H54 (cell line): ENCODE measurements at places on chromosomes 7 and 10.

GRCh38 chr7:4831723-4832495, 29.9 kb downstream of the PAPOLB start:
- no peak for DNase-seq

DNA sequence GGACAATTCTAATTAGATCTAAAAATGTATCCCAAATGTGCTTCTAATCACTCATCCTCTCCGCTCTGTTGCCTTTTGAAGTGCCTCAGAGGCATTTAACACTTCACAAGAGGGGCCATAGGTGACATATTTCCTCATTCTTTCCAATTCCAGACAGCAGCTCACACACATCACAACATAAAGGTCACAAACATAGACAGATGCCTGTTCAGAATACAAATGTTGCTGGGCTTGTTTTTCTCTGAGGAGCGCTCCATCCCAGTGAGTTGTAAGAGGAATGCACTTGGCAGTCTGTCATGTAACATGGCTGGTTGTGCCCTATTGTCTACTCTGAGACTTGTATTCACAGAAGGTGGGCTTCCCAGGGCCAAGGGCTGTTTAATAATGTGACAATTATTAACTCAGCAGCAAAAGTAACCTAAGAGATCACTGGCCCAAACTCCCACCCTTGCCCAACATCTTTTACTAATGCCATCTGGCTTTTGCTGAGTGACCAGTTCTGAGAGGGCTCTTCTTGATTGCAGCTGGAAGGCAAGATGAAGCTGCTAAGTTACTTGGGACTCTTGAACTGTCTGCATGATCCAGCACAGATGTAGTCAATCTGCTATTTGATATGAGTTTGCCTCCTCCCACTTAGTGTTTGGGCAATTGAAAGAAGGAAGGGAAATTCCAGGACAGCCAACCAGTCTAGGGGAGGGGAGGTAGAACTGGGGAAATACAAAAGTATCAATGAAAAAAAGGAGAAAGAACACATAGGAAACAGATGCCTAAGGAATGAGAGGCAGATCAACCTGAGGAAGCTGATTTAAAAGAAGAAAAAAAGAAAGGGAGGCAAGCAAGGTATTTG, 13.6 kb downstream of the PON2 start:
- DNase-seq = no peak

DNA sequence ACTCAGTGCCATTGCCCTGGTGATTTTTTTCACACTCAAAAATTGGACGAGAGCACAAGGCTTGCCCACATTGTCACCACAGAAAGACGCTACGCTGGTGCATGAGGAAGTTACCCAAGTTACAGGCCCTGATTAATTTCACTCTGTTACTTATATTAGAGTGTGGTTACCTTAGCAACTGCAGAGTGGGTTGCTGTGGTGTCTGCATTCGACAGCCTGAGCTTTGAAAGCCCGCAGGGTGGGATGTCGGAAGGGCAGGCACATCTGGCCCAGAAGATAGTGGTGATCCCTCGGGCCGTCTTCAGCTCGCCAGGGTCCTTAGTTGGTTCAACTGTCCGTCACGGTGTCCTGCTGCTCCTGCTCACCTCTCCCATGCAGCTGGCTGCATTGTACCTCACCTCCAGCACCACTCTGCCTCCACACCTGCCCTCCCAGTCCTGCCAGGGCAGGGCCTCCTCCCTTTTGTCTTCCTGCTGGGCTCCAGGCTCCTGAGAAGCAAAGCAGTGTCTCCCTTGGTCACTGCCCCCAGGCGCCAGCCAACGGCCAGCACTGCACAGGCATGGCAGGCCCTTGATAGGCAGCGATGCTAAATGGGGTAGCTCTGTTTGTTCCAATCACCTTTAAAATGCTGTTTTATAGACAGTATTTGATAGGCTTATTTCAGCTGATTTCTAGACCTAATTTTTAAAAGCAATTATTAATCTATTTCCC, 167.2 kb downstream of the EBF3 start:
- no peak for DNase-seq

DNA sequence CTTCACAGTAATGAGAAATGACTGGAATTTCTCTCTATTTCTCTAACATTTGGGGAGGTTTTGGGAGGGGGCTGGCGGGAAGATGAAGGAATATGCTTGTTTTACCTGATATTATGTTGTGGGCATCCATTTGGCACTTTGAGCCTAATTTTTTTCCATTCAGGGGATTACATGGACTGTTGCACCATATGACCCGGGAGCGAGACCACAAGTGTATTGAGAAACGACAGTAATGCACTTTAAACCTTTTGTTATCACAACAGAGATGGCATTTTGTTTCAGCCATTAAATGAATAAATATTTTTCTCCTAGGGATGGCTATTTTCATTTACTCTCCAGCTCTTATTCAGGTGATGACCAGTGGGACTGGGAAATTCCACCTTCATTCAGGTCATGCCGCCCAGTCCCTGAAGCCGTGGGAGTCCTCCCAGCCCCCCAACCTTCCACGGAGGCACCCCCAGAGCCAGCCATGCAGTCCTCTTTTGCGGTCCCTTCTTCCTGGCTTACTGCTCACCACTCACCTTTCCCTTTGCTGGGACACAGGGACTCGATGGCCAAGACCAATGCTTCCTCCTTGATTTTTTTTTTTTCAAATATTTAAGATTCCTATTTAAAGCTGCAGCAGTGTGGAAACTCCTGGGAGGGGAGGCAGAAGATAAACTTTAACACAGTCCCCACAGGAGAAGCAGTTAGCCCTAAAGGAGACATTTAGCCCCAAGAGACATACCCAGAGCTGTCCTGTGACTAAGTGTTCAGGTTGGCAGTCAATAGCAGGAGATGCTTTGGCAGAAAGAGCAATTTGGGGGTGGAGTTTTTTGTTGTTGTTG, 190.9 kb upstream of the YAE1 start:
- no peak for DNase-seq

DNA sequence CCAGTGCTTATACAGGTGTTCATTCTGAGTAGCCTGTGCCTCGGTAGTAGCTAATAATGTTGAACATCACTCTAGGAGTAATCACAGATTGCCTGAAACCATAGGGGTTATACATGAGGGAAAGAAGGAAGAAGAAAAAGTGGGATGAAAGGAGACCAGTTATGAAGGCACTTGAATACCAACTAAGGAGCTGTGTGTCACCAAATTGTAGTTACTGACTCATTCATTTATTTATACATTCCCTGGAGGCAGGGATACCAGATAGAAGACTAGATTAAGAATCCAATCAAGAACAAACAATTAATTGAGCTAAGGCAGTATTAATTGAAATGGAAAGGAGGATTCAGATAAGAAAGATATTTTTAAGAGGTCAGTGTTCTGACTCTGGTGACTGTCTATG, 129.6 kb upstream of the PRPS1L1 start:
- DNase-seq = no peak

- no peak for DNase-seq
Measured at GRCh38 chr10:112724404-112724991, 225.5 kb upstream of the TCF7L2 start.

- DNase-seq = no peak
Measured at GRCh38 chr10:5364890-5365338, at the start of gene UCN3. TSS of gene UCN3 (plus strand) at chr10:5364966. CDS start at chr10:5373721, 8,755 bp downstream.

DNA sequence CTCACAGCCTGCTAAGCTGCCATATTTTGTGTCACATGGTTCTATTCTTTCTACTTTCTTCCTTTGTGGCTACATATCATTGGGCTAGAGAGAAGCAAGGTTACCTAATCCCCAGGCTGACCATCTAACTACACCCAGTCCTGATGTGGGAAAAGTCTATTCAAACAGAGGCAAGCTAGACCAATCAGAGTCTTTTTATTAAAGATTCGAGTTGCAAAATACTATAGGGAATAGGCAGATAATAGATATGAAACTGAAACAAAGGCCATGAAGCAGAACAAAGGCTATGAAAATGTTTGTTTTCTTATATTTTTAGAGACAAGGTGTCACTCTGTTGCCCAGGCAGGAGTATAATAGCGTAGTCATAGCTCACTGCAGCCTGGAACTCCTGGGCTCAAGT, 36.7 kb downstream of the MTERF1 start:
- DNase-seq = no peak

DNA sequence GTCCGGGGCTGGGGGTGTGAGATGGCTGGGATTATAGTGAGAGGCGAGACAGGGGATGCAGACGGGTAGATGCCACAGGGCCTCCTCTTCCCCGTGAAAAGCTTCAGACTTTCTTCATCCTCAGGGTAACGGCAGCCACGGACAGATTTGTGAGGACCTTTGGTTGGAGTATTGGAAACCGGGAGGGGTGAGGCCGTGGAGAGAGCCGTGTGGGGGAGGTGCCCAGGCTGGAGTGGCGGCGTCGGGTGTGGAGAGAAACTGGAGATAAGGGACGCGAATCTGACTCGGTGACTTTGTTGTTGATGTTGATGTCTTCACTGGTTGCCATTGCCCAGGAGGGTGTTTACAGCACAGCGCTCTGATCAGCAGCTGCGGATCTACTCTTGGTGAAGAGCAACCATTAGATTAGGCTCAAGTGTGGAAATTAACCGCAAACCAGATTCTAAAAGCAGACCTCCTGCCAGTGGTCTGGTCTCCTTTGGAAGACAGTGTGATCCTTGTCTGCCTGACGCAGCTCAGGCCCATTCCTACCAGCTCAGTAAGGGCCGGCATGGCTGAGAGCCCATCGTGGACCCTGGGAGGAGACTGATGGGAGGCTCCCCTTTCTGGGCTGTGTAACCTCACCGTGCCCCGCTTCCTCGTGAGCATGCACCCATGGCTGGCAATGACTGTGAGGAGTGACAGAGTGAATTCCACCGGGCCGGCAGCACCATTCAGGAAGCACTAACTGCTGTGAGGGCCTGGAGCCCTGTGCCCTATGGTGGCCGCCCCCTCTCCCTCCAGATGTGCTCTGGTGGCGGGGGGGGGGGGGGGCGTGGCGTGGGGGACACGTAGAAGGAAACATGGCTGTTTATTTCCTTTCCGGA, 90.3 kb downstream of the INPP5A start:
- DNase-seq = no peak

DNA sequence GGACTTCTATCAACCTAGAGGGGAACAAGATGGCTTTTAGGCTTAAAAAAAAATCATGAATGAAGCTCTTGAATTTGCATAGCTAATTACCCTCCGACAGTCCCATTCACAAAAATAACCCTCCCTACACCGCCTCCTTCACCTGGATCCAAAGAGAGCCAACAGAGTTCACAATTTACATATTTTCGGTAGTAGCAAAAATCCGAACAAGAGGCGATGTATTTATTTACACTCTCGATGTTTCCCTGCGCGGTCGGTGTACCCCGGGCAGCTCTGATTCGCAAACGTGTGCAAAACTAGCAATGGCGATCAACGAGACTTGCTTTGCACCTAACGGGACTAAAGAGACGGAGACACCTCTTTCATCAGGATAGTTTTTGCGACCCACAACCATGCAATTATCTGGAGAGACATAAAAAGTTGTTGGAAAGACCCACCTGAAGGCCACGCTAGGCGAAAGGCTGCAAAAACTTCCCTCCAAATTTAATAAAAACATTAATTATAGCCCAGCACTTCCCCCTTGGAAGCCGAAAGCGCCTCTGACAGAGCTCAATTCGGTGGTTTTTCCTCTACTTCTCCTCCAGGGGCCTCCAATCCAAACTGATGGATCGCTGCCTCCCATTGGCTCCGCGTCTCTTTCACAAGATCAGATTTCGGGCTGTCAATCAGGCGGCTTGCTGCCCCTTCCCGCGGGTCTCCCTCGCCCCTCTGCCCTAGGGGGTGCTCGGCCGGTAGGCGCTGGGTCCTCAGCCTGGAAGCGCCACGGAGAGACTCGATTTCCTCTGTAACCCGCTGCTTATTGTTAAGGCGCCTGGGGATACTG, at the start of gene ETV1:
TSS of gene ETV1 (minus strand) at position 541 of the 823 bp plus-strand sequence. CDS start 614 bp downstream, outside the sequence.
- peak; percentile 61 for DNase-seq

- no peak for DNase-seq
Measured at GRCh38 chr10:107666214-107666613, 501.7 kb upstream of the SORCS1 start.

- no peak for DNase-seq
Measured at GRCh38 chr7:17968791-17969715, 28.8 kb upstream of the SNX13 start.

- peak; percentile 79 for DNase-seq
Measured at GRCh38 chr7:28748933-28749584, 209.1 kb downstream of the TRIL start.

GRCh38 chr7:154627646-154628290, 375.2 kb downstream of the PAXIP1 start:
- no peak for DNase-seq

DNA sequence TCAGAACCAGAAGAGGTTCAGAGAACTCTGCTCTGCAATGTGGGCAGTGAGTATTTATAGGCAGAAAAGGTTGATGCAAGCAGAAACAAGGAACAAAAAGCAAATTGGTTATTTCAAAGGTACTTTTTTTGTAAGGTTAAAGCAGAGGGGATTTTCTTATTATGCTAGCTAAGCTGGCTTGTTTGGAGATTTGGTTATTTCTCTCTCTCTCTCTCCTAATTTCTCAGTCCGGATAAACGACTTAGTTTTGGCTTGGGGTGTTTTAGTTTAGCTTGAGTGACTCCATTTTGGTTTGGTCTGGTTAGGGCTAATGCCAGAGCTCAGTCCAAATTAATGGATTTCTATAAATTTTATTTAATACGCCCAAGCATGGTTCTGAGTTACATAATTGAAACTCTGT, 566.8 kb downstream of the SH2D4B start:
- DNase-seq = no peak

GRCh38 chr7:42639930-42640329, 271.9 kb downstream of the C7orf25 start:
- DNase-seq = no peak

GRCh38 chr7:44162785-44163395, 21.8 kb upstream of the MYL7 start:
- DNase-seq = no peak

DNA sequence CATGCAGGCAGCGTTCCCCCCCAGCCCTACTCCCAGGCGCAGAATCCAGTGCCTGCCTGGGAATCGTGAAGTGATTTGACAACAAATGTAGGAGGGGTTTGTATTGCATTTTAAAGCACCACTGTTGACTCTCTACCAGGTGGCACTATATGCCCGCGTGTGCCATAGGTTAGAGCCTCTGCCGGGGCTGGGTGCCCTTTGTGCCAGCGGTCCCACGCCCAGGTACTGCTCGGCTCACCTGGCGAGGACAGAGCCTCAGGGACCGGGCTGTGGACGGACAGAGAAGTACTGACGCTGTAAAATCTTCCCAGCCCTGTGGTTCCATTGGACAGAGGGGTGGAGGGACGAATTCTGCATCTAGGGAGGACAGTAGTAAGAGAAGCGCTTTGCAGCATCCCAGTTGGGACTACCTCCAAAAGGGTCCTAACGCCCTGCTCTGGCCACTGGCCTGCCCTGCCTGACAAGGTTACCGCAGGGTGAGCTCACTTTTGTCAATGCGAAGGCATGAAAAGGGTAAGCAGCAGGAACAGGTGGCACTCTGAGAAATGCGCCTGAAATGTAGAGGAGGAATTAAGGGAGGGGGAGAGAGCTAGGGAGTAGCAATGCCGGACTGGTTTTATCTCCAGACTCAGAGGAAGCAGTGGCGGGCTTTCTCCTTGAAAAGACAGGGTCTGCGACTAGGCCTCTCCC, 788 bp upstream of the CACNA2D1 start:
- no peak for DNase-seq

DNA sequence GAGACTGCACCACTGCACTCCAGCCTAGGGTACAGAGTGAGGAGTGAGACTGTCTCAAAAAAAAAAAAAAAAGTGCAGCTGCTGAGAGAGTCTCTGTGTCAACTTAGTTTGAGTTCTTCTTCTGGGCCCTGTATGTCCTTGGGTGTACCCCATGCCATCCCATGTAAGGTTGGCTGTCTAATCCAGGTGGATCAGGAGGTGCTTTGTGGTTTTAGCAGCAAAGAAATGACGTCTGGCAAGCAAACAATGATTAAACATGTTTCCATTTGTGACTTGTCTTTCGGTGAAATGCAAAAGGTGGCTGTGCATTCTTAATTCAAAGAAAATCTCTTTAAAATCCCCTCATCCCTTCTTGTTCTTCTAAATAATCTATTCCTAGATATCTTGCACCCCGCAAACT, 255.9 kb downstream of the ANKRD30A start:
- no peak for DNase-seq

- DNase-seq = no peak
Measured at GRCh38 chr10:73956476-73957359, 41.2 kb upstream of the VCL start.
